HS-5 (cell line): ENCODE measurements at places on chromosomes 11 and 22.

DNA sequence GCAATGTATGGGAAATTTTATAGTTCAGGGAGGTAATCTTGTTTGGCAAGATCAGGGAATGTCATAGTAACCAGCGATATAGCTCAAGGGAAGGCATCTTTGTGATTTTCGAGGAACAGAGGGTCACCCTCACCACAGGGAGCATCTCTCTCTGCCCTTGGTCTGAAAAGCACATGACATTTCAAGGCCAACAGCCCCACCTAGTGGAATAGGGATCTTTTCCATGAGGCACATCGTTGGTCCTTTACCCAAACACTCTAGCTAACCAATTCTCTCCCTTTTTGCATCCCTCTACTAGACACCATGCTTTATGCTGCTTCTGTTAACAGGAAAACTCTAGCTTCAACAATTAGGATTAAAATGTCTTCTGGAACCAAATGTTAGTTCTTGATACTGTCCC lies 179.0 kb downstream of the GRM5 start:
- peak; percentile 26 for DNase-seq

- no peak for DNase-seq
Observed at GRCh38 chr11:75490221-75491181, 35.2 kb downstream of the GDPD5 start.

GRCh38 chr11:8389029-8389996 lies 125.6 kb upstream of the LMO1 start:
- DNase-seq: no peak

GRCh38 chr11:46712874-46713576 lies 6.0 kb upstream of the F2 start:
- DNase-seq: no peak

DNA sequence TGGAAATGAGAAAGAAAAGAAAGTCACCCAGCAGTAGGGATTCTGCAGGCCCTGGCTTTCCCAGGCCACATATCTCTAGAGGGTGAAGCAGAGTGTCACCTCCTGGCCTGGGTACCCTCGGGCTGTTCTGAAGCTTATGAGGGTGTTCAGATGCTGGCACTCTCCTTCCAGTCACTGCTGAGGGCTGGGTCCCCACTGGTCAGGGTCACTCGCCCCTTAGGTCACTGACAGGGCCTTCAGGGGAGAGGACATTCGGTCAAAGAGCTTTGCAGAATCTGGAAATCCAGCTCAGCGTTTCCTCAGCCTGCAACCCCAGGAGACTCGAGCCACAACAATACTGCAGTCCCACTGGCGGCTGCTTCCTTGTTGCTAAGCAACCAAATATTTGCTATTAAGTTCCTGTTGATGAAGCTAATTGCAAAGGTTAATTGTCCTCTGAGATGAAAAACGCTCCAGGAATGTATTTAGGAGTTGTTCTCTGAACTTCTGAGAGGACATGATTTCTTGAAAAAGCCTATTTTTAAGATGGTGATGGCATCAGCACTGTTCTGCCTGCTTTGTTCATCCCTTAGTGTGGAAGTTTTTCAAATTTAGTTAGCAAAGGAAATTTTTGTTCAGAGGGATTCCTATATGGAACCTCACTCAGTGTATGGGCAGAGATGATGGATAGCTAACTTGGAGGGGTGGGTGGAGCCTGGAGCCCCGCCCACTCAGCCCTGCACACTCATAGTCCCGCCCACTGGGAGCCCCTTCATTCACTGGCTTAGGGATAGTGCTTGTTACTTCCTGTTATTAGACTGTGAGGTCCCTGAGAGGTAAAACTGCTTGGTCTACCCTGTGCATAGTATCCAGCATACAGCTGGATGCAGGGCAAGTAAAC lies 109.2 kb downstream of the CSNK2A3 start:
- DNase-seq: no peak

- DNase-seq: no peak
Observed at GRCh38 chr11:95387325-95387724, 156.3 kb upstream of the SESN3 start.
